ENCODE measurements at places on chromosomes 7 and 10. TPM values are rescaled to one million over a fixed set of nuclear protein-coding genes. Genes with fewer than 3 reads are reported as not detected.

Gene PTPRE
- 1.8 TPM for total RNA-seq

Gene SAP25
- not detected for total RNA-seq

Gene CCDC3
- 0.26 TPM for total RNA-seq

Gene CFAP46
- total RNA-seq, result 0.66 TPM

Gene TMEM236
- total RNA-seq, result 0.17 TPM

Gene LHFPL3
- not detected for total RNA-seq

Gene PPP1R9A
- 3.3 TPM for total RNA-seq

Gene JAKMIP3
- total RNA-seq, result under 0.01 TPM

Gene CYP2C18
- total RNA-seq, result not detected

Gene CALY
- not detected for total RNA-seq

Gene CLEC5A
- total RNA-seq, result not detected

Gene CABCOCO1
- 0.26 TPM for total RNA-seq

Gene EN2
- total RNA-seq, result not detected

Gene GATA3
- total RNA-seq, result not detected

Gene CHAT
- not detected for total RNA-seq

Gene CFAP69
- 6.2 TPM for total RNA-seq

Gene SFTPA1
- total RNA-seq, result not detected
